Activated CD4-positive, alpha-beta T cell treated with anti-CD3 and anti-CD28 coated beads, Interleukin-2, amount 50 U/mL, for 16 hours (primary cell): ENCODE measurements at places on chromosomes 7 and 10.

GRCh38 chr7:2993868-2994267 is 49.8 kb downstream of the CARD11 start:
- no peak for DNase-seq

GRCh38 chr7:97117035-97117371 is 495 bp upstream of the SDHAF3 start:
- DNase-seq = no peak

GRCh38 chr7:111933609-111934008 is 272.6 kb downstream of the DOCK4 start:
- DNase-seq = no peak

DNA sequence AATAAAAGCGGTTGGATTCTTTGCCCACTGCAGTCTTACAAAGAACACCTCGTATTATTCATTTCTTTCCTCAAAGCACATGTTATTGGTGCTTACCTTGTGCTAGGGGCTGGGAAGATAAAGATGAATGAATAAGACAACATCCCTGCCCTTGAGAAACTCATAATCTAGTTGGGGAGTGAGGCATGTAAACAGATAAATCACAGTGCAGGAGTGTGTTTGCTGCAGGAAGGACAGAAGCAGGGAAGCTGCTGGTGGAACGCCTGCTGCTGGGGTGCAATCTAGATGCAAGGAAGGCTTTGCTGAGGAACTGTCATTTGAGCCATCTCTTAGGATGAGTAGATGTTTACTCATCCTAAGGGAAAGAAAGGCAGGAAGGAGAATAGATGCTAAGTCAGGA is 135.6 kb downstream of the TMEM178B start:
- no peak for DNase-seq

DNA sequence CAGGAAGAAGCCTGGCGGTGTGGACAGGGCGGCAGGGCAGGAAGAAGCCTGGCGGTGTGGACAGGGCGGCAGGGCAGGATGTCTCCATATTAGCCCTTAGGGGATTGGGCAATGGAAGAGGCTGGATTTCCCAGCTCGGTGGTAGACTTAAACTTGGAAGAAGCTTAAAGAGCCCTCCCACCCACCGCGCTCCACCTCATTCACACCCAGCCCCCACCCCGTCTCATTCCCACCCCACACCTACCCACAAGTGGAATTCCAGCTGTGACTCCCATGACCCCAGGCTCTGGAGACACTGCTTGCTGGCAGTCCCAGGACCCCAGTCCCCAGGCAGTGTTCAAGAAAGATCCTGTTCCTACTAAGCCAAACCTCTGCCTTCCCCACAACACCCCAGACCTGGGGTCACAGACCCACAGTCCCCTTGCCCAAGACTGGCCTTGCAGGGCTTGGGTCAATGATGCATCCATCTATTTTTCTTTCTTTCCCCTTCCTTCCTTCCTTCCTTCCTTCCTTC is 34.0 kb downstream of the SPDYE6 start:
- no peak for DNase-seq

GRCh38 chr7:111400088-111400487 is 162.2 kb downstream of the IMMP2L start:
- no peak for DNase-seq

DNA sequence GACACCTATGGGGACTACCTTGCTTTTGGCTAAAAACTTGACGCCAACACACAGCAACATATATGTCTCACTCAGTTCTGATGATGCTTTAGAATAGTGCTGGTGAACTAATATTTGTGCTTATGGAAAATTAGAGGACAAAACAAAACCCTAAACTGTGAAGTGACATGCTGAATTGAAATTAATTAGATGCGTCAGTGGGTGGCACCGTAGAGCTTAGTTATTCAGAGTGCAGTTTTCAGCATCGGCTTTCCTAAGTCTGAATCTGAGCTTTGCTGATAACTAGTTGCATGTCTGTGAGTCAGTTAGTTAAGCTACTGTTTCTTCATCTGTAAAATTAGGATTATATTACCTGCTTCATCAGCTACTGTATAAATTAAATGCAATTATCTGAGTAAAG is 245.0 kb upstream of the SORCS1 start:
- no peak for DNase-seq
